ENCODE measurements at places on chromosomes 5 and 9.

DNA sequence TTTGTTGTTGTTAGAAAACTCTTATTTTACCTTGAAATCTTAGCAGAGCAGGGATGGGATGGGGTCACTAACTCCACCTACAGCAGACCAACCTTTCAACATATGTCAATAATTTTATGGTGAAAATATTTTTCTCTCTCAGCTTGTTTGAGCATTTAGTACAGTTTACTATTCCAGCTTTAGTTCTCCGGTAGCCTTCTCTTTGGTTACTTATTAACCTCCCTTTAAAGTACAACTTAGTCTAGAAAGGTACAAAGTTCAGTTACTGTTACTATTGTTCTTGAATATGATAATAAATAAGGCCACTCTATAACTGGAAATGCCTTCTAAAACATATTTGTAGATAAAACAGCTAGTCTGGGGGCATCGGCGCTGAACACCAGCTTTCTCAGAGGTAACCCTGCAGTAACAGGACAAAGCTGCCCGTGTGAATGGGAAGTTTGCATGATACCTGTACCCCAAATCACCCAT, 233.3 kb downstream of the PCSK1 start:
- no peaks in the 10 kb centered on the region for H3K36me3 ChIP-seq
- H3K27me3 ChIP-seq, result no peaks in the 10 kb centered on the region
- peaks cover 13% of the 10 kb centered on the region for H3K4me1 ChIP-seq
- no peak for DNase-seq
- no peak overlapping the region for H3K27ac ChIP-seq

GRCh38 chr9:84697509-84698114, 28.1 kb downstream of the NTRK2 start:
- peaks cover 13% of the 10 kb centered on the region for H3K27me3 ChIP-seq
- no peak overlapping the region for H3K27ac ChIP-seq
- peak; percentile 76 for DNase-seq
- peaks cover 2% of the 10 kb centered on the region for H3K36me3 ChIP-seq
- peaks cover 14% of the 10 kb centered on the region for H3K4me1 ChIP-seq

GRCh38 chr5:176780176-176781053, 29.9 kb upstream of the UNC5A start:
- no peak for DNase-seq
- no peak overlapping the region for H3K4me3 ChIP-seq
- H3K36me3 ChIP-seq, result no peaks in the 10 kb centered on the region
- H3K27ac ChIP-seq, result no peak overlapping the region

- DNase-seq, result no peak
- peaks cover 10% of the 10 kb centered on the region for H3K4me1 ChIP-seq
- H3K27me3 ChIP-seq, result no peaks in the 10 kb centered on the region
- no peaks in the 10 kb centered on the region for H3K36me3 ChIP-seq
- no peak overlapping the region for H3K4me3 ChIP-seq
These were observed 6.6 kb downstream of the GADD45G start for GRCh38 chr9:89611425-89611824.

DNA sequence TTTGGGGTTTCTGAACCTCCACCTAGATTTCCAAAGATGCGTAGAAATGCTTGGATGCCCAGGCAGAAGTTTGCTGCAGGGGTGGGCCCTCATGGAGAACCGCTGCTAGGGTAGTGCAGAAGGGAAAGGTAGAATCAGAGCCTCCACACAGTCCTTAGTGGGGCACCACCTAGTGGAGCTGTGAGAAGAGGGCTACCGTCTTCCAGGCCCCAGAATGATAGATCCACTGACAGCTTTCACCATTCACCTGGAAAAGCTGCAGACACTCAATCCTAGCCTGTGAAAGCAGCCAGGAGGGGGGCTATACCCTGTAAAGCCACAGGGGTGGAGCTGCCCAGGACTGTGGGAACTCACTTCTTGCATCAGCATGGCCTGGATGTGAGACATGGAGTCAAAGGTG, 13.3 kb upstream of the HSDL2 start:
- no peaks in the 10 kb centered on the region for H3K27me3 ChIP-seq
- no peaks in the 10 kb centered on the region for H3K4me1 ChIP-seq

GRCh38 chr9:99072040-99072394, 32.9 kb upstream of the TGFBR1 start:
- H3K4me3 ChIP-seq, result no peak overlapping the region
- no peak for DNase-seq
- H3K36me3 ChIP-seq, result no peaks in the 10 kb centered on the region

DNA sequence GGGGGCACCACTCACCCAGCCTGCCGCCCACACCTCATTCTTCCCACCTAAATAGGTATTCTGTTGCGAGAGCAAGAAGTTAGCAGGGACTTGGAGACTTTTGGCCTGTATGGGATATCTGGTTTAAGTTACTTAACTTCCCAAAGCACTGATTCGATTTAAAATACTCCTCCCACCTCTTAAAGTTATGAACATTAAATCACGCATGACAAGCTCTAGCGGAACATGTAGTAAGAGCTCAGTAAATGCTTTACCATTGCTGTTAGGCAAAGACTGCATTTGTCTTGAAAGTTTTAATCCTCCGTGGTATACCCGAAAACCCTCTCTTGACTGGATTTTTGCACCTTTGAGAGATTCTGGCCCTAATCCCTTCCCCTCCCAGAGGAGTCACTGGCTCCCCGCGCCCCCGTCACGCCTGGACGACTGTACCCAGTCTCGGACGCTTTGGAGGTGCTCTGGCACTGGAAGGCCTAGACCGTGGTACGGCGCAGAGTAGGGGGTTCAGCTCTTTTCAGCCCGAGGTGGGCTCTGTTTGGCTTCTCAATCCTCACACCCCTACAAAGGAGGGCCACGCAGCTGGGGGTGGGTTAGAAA, 4.4 kb downstream of the GDNF start:
- no peak overlapping the region for H3K27ac ChIP-seq
- peaks cover 85% of the 10 kb centered on the region for H3K27me3 ChIP-seq
- no peak for DNase-seq
- no peaks in the 10 kb centered on the region for H3K36me3 ChIP-seq
- H3K4me3 ChIP-seq, result peak overlapping the region; percentile 56
- H3K4me1 ChIP-seq, result peaks cover 36% of the 10 kb centered on the region

GRCh38 chr5:78779262-78779661, 130.7 kb upstream of the LHFPL2 start:
- no peak overlapping the region for H3K27ac ChIP-seq
- H3K36me3 ChIP-seq, result peaks cover 7% of the 10 kb centered on the region
- no peaks in the 10 kb centered on the region for H3K27me3 ChIP-seq
- no peak overlapping the region for H3K4me3 ChIP-seq

- no peaks in the 10 kb centered on the region for H3K36me3 ChIP-seq
- H3K4me1 ChIP-seq, result peaks cover 28% of the 10 kb centered on the region
- peak overlapping the region; percentile 51 for H3K27ac ChIP-seq
- no peak for DNase-seq
- H3K4me3 ChIP-seq, result no peak overlapping the region
These were observed 172.6 kb downstream of the RGS3 start for GRCh38 chr9:113636165-113636564.

DNA sequence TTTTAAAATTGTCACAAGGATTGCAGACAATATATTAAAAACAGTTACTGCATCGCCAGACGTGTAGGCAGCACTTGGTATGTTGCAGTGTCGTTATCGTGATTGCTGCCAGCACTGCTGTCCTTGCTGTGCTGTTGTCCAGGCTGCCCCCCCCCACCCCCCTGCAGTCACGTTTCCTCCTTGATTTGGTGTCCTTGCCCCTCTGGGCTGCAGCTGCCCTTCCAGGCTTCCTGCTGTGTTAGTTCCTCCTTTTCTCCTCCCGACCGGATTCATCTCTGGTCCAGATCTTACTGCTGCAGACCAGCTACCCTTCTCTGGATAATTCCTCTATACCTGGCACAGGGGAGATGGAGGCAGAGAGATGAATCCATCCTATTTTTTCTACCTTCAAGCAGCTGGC, 298.9 kb downstream of the TRIM32 start:
- DNase-seq, result no peak
- no peak overlapping the region for H3K27ac ChIP-seq
- H3K27me3 ChIP-seq, result peaks cover 15% of the 10 kb centered on the region
- no peak overlapping the region for H3K4me3 ChIP-seq
- no peaks in the 10 kb centered on the region for H3K36me3 ChIP-seq
